ENCODE measurements at places on chromosomes 1 and 21. TPM values are rescaled to one million over a fixed set of nuclear protein-coding genes. Genes with fewer than 3 reads are reported as not detected.
A peak's percentile ranks its signal among the peaks of the same experiment; 100 is the strongest.

DNA sequence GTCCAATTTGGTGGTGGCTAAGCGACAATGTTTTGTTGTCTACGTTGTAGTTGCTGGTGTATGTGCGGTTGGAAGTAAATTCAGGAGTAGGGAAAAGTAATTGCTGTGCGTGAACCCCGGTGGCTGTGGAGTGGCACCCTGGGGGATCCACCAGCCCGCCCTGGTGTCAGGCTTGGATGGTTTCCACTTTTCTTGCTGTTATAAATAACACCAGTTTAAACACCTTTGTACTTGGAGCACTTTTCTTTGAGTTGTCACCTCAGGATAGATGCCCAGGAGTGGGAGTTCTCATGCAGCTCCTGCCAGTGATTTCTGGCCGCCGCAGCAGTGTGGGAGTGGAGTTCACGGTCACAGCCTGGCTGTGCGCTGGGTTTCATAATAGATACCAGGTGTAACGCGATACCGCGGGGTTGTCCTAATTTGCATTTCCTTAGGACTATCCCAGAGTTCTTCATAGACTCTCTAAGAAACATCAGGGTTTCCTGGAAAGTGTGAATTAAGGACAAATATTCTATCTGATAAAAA is 12.8 kb upstream of the TMEM200B start:
- DNase-seq, result no peak

- no peak for DNase-seq
Measured at GRCh38 chr1:107695341-107695740, 269.6 kb downstream of the VAV3 start.

DNA sequence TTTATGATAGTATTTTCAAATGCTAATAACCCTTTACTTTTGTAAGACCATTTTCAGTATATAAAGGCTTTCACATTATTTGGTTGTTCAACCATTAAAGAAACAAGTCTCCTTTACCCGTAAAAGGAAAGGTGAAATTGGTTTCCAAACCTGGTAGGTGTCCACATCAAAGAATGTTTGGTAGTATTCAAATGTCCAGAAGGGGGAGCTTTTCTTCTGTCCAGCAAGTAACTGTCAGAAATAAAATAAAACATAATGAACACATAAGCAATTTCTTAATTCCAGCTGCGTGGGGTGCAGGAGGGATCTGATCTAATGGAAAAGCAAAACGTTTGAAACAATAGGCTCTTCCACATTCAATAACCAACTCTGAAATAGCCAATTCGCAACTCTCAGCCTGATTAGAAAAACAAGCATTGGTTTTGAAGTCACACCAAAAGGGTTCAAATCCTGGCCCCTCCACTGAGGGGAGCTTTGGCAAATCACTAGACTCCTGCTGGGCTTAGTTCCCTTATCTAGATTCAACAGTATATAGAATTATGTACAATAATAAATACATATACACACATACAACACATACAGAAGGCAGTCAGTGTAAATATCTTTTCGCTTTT is 11.0 kb downstream of the YIPF1 start:
- no peak for DNase-seq

DNA sequence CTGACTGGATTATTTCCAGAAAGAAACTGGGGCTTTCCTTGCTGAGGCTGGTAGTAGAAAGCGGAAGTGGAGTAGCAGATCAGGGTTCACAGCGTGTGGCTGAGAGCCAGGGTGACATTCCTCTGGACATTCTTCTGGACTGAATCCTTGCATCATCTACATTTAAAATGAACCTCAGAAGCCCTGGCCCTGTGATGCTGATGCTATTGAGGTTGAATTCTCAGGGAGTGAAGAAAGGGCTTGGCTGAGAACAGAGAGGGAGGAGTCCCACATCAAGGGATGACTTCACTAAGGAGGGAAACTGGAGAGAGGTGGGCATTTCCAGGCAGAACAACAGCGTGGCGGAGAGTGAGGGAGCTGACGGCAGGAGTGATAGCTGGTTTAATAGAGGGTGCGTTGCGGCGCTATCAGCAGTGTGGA is 102.3 kb upstream of the LMO4 start:
- peak; percentile 45 for DNase-seq

- DNase-seq, result no peak
Measured at GRCh38 chr1:228463559-228464455, 23.4 kb upstream of the RNF187 start.

DNA sequence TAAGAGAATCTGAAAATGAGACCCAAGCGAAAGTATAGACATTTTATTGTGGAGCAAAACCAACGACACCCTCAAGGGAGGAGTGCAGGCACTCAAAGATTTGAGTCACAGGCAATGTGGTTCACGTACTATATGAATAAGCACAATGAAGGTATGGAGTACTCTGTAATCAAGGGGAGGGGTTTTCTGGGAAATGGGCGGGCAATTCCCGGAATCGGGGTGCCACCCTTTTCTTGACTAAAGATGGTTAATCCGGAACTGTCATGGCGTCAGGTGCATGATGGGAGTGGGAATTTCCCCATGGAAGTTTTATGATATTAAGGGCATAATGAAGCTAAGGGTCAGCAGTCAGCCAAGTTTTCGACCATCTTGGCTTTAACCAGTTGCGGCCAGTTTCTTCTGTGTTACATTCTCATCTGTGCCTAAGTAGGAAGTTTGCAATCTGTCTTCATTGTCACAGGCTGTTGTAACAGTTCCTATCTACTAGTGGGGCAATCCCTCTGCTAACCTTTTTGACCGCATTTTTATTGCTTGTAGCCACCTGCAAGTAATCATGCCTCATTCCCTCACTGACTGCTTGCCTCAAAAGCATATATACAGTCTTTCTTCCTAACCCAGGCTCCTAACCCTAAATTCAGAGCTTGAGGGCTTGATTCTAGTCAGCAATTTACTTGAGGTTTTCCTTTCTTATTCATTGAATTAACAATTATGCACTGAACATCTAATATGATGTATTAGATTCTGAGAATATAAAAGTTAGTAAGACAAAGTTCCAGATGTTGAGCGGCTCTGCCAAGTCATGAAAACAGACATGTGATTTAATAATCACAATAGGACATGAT is 775 bp upstream of the AIM2 start:
- peak; percentile 42 for DNase-seq

DNA sequence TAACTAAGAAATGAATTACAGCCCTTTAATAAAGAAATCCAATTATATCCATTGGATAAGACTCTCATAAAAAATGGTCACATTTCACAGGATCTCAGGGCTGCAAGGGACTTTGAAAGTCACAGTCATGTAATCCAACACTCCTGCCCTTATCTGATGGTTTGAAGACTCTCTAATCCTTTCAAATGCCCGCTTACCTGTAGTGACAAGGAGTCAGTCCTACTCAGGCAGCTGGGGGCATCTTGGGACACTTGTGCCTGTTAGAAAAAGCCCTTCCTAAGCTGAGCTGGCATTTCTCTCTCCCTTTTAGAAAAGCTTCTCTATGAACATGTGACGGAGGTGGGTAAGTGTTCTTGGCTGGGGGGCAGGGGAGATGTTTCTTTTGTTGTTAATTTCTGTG is 11.0 kb upstream of the ZNF691 start:
- DNase-seq, result no peak

IL22RA1 gene
- total RNA-seq, result 0.31 TPM

- DNase-seq, result no peak
Measured at GRCh38 chr1:201119206-201120197, 7.3 kb upstream of the CACNA1S start.

DNA sequence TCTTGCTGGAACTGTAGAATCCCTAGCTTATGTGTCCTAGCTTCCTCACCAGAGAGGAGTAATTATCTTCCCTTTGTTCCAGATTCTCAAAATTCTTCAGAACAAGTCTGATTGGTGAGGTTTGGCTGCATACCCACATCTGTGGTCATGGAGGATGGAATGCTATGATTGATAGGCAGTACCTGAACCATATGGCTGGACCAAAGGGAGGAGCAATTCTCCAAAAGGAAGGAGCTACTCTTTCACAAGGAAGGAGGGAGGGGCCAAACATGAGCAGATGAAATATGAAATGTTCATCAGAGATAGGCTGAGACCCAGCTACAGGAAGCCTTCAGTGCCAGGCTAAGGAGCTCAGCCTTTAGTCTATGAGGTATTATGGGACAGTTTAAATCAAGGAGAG is 5.0 kb upstream of the RNF19B start:
- no peak for DNase-seq

- DNase-seq, result no peak
Measured at GRCh38 chr1:163142152-163142551, 60.6 kb downstream of the RGS5 start.

OR2T29 gene
- not detected for total RNA-seq

- DNase-seq, result no peak
Measured at GRCh38 chr1:34188418-34188817, 11.7 kb downstream of the C1orf94 start.
